ENCODE measurements at places on chromosomes 3 and 15.

GRCh38 chr3:127789051-127789450 is 33.3 kb downstream of the MGLL start:
- no peak for DNase-seq

DNA sequence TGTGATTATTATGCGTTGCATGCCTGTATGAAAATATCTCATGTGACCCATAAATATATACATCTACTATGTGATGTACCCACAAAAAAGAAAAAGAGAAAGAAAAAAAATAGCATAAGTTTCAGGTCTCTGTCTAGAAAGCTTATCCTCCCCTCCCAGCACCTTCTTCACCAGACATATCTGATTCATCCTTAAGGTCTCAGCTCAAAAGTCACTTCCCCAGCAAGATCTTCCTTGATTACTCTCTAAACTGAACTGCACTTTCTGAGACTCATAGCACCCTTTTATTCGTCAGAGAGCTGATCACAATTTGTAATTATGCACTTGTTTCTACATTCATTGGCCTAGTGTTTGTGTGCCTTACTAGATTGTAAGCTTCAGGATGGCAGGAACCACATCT is 11.1 kb upstream of the PTPN9 start:
- no peak for DNase-seq

DNA sequence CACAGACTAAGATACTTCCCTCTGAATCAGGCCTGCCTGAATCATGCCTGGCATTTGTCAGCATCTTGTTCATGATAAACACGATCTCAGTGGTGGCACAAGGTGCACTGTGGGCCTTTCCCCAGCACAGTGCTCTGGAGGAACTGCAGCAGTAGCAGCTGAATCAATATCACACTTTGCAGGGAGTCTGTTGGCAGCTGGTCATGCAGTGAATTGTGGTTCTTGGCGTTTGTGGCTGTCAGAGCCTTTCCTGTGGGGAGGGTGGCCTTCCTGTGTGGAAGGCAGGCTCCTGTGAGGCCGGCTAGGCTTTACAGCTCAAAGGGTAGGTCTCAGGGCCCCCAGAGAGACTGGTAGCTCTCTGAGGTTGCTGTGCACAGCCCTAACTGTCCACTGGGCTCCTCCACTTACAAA is 54.4 kb upstream of the TLE3 start:
- DNase-seq = no peak

GRCh38 chr3:191696348-191696747 is 235.4 kb downstream of the PYDC2 start:
- DNase-seq = no peak

GRCh38 chr15:96296264-96296663 is 34.2 kb upstream of the NR2F2 start:
- no peak for DNase-seq

- no peak for DNase-seq
Measured at GRCh38 chr3:42745776-42746454, 27.1 kb downstream of the CCDC13 start.

- DNase-seq = no peak
Measured at GRCh38 chr3:196938576-196938975, 3.8 kb downstream of the NCBP2 start.

GRCh38 chr3:64267721-64268604 is 42.7 kb upstream of the PRICKLE2 start:
- DNase-seq = no peak

- DNase-seq = no peak
Measured at GRCh38 chr3:190574473-190574872, 60.6 kb downstream of the IL1RAP start.

DNA sequence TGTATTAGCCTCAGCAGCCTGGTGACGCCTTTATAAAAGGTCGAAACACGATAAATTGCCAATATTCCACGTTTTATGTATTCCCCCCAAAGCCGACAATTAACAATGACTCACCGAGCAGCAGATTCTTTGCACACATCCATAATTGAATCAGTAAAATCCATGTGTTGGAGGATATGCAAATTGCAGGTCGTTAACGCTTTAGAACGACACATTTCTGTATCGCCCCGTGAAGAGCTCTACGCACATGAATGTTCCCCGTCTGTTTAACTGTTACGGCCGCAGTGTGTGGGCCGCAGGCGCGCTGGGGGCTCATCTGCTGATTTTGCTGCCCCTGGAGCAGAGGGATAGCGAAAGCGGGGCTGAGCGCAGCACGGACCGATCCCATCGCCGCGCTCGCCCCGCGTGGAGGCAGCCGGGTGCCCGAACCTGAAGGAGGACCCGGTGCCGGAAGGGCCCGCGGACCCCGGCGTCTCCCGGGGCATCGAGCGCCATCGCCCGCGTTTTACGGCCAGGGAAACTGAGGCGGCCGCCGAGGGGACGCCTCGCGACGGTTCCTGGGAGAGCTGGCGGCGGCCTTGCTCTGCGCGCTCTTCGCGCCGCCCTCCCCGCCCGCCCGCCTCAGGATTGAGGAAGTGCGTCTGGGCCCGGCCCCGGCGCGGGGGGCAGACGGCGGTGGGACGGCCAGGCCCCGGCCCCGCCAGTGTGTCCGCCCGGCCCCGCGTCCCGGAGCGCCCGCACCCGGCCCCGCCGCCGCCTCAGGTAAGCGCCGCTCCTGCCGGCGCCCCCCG is at the start of gene LRRK1:
LRRK1 (plus strand) TSS at position 668 of the 791 bp plus-strand sequence. CDS start 5,276 bp downstream, outside the sequence.
- DNase-seq = no peak

DNA sequence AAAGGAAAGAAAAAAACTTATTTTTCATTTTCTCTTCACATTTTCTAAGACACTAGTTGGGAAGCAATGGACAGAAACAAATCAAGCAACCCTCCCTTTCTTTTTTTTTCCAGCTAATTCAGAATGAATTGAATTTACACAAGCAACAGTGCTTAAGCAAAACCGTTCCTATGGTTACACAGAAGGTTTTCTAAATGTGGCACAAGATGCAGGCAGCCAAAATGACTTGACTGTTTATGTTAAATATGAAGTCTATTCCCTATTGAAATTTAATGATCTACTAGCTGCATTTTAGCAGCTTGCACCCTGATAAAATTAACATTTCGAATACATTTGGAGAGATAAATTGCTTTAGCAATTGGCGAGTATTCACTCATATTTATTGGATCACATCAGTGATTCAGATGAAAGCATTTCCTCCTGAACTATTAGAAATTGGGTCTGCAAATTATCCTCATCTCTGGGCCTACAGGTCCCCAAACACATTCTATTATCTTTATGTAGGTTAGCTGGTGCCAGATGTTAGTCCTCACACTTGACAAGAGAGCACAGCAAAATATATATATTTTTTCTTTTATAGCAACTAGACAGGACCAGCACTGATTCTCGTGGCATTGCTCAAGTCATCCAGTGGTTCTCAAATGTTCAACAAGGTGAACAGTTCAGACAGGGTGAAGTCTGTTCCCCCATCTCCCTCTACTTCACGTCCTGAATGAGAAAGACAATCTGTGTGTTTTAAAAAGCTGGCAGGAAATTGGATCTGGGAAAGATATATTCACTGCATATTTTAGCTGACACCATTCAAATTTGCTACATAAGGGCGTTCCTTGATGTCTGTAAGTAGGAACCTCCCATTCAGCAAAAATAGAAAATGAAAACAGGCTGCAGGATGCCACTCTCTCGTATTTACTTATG is 463.6 kb upstream of the KCNMB2 start:
- DNase-seq = no peak

GRCh38 chr3:173933113-173933512 is 535.6 kb downstream of the NLGN1 start:
- no peak for DNase-seq

DNA sequence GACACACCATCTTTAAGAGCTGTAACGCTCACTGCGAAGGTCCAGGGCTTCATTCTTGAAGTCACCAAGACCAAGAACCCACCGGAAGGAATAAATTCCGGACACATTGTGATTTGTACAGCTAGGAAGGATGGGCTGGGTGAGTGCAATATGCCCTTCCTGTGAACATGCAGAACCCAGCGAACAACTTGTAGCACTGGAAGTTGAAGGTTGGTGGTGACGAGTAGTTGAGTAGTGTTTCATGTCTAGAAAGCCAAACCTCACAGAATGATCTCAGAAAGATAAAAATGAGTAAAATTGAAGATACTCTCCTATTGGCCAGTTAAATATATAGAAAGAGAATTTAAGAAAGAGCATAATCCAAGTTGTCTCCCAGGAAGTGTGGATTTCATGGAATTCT is 462.2 kb upstream of the CFAP20DC start:
- DNase-seq = no peak

GRCh38 chr15:90049666-90050604 is 48.8 kb downstream of the ZNF710 start:
- DNase-seq = no peak

GRCh38 chr3:123547881-123548519 is 36.9 kb downstream of the HACD2 start:
- no peak for DNase-seq

- DNase-seq = no peak
Measured at GRCh38 chr3:56788521-56788920, 13.2 kb downstream of the ARHGEF3 start.

- no peak for DNase-seq
Measured at GRCh38 chr15:58486564-58486963, 54.8 kb downstream of the LIPC start.

DNA sequence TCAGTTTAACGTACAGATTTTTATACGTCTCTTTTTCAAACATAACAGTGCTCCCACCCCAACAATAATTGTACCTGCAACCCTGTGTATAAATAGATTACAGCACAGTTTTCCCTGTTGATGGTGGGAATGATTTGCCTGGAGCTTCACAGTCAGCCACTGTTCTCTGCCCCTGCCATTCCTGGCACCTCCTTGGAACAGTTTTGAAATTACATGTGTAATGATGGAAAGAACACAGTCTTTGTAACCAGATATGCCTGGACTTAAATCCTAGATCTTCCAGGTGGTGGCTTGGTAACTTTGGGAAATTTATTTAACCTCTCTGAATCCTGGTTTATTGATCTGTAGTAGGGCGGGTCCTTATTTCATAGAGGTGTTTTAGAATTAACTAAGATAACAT is 27.0 kb downstream of the CRYBG3 start:
- no peak for DNase-seq

DNA sequence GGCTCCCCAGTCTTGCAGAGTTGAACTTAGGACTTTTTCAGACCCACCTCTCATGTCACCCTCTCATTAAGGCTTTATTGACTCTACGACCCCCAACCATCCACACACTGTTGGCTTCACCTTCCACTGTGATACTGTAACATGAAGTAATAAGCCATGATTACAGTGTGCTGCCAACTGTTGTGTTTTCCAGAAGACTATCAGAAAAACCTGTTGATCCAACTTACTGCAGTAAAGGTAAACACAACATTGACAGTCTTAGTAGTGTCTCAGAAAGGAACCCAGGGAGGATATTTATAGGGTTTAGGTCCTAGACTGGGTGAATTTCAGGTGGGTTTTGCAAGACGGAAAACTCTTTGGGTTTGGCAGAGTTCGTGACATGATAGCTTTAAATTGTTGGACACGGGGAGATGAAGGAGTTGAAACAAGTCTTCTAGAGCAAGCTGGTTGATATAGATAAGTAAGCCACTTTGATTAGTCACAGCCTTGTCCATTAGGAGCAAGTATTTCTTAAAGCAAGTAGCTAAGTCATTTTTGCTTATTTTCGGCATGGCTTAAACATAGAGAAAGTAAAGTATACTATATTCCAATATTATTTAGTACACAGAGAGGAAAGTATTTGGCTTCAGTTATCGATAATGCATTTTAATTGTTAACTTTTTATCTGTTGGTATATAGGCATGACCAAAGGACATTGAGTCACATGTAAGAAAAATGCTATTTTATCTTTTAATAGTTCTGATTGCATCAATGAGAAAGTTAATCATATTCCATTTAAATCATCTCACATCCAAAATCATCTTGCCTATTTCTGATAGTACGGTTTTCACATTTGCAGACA is 2.4 kb upstream of the COL6A5 start:
- DNase-seq = no peak

DNA sequence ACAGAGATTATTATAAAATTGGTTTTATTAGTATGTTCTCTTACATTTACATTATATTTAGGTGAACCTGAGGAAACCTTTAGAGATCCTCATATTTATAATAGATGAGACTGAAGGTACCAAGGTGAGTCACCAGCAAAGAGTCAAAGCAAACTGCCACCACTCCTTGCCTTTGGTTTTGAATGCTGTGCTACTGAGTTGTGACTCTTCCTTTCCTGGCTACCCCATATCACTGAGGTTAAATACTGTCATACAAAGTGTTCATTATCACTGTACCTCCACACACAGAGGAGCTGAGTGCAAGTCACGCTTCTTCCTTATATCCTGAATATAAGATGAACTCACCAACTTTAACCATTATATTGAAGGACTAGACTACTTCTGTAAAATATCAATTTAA is 168.2 kb downstream of the CBLB start:
- no peak for DNase-seq

DNA sequence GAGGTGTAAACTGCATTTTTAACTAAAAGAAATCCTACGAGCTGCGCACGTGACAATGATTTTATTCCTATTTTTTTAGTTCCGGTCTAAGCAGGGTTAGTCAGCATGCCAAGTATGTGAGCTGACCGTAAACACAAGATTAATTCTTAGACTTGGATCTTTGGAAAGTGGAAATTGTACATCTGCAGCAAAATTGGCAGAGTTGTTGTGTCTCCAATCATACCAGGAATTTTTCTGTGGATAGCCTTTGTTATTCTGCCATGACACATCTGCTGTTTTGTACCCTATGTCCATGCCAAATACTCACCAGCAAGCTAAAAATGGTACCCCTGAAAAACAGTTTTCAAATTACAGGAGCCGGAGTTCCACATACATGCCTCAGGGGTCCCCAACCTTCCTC is 562.5 kb downstream of the UNC13C start:
- DNase-seq = no peak

DNA sequence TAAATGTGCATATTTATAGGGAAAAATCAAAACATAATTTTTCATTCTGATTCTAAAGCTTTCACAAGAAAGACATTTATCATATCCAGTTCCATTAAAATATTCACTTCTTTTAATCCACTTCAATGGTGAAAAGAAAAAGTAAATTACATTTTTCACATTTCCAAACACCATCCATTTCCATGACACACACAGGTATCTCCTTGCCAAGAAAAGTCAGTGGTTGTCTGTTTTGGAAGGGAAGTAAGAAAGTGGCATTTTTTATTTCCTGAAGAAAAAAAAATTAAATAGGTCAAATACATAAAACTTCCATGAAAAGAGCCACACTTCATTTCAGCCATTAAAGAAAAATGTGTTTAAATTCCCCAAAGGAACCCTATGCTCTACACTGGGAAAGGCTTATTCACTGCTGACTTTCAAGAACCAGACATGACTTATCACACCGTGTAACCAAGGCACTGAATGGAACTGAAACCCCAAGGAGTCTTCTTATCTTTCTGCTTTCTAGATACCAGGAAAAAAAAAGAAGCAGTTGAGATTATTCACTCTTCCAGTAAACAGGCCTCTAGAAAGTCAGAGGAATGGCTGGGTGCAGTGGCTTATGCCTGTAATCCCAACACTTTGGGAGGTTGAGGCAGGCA is 44.5 kb downstream of the OSBPL10 start:
- no peak for DNase-seq

All from chondrocyte (in vitro differentiated cells).